MCF 10A (cell line): ENCODE measurements at places on chromosomes 3 and 15. TPM values are rescaled to one million over a fixed set of nuclear protein-coding genes. Genes with fewer than 3 reads are reported as not detected.

Gene IL17RC
- total RNA-seq = 25.7 and 30.1 TPM in 2 replicates

DNA sequence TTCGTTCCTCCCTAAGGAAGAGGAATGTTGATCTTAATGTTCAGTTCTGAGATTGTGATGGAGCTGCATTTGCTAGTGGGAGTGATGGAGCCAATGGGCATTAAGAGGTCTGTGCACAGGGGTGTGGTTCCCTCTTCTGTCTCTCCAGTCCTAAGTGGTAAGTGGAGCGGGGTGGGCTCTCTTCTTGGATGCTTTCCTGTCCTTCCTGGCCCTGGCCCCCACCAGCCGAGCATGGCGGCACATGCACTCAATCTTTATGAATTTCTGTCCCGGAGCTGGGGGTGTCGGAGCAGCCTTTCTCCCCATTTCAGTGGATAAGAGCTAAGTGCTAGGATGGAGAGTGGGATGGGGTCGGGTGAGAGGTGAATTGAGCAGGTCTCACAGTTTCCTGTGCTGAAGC, 37.6 kb upstream of the ADCY5 start:
- H3K4me3 ChIP-seq = no peak overlapping the region
- no peak overlapping the region for H3K27ac ChIP-seq
- no peak for DNase-seq

DNA sequence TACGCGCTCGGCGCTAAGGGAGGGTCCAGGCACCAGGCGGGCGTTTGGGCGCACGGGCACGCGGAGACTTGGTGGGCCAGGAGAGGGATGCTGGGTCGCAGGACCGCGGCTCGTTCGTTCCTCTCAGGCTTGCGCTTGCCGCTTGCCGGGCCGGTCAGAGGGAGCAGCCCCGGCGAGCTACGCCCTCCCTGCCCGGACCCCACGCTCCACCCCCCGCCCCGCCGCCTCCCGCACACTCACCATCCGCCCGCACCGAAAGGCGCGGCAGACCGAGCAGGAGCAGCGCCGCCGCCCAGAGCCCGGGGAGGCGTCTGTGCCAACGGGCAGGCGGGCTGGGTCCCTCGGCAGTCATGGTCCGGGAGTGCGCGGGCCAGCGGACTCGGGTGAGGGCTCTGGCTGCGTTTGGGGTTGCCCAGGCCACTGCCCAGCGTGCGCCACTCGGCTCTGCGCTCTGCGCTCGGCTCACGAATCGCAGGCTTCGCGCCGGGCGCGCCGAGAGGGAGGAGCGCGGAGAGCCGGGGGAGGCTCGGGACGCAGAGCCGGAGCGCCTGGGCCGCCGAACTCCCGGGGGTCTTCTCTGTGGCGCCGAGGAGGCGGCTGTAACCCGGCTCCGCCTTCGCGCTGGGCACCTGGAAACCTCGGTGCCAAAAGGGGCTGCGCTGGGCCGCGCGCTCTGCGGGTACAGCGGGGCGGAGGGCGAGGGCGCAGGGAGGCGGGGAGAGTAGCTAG, at the start of gene SUSD5:
Gene SUSD5, minus strand, starts transcription at position 365 of the 729 bp plus-strand sequence. Its CDS starts 13 bp downstream, at position 352.
- no peaks in the 10 kb centered on the region for H3K36me3 ChIP-seq
- peaks cover 10% of the 10 kb centered on the region for H3K4me1 ChIP-seq
- no peak within 1 kb of the TSS for H3K27ac ChIP-seq
- peak within 1 kb of the TSS; percentile 71 for H3K4me3 ChIP-seq
- DNase-seq = peak; percentile 41

GRCh38 chr3:178948546-178948945, 123.1 kb downstream of the ZMAT3 start:
- H3K4me1 ChIP-seq = peaks cover 6% of the 10 kb centered on the region

DNA sequence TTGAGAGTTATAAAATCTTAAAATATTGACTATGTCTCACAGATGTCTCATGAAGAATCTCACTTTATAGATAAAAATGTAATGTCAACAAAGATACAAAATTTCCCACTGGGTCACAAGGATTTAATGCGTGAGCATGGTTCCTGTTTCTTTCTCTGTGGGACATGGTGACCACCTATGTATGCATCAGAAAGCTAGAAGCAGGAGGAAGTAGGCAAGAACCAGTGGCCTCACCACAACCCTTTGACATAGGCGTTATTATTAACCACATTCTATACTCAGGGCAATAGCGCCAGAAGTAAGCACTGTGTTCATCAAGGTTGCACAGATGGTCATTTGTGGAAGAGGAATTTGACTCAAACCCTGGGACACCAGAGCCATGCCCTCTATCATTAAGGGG, 11.7 kb upstream of the ADAMTS17 start:
- DNase-seq = no peak
- H3K4me3 ChIP-seq = no peak overlapping the region
- no peaks in the 10 kb centered on the region for H3K36me3 ChIP-seq
- H3K4me1 ChIP-seq = peaks cover 12% of the 10 kb centered on the region
- no peak overlapping the region for H3K27ac ChIP-seq
- H3K27me3 ChIP-seq = peaks cover 16% of the 10 kb centered on the region

DNA sequence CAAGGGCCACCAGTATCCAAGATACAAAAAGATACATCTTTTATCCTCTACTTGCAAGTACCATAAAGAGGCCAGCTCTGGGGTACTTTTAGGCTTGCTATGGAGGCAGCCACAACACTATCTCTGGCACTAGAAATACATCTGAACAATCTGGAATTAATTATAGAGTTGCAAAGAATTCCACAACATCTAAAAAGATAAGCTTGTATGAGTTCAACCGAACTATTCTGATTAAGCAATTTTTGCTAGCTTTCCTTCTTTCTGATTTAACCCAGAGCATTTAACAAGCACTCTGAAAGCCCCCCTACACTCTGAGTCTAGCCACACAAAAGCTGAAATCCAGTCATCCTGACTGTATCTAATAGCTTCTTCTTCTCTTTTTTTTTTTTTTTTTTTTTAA, 95.4 kb downstream of the FRMD5 start:
- no peaks in the 10 kb centered on the region for H3K27me3 ChIP-seq
- H3K36me3 ChIP-seq = no peaks in the 10 kb centered on the region
- no peak overlapping the region for H3K4me3 ChIP-seq
- H3K27ac ChIP-seq = no peak overlapping the region
